ENCODE measurements at places on chromosomes 2 and 18.

- DNase-seq: no peak
Measured at GRCh38 chr2:22329211-22330154, 1055.5 kb upstream of the KLHL29 start.

- no peak for DNase-seq
Measured at GRCh38 chr2:124269348-124269747, 244.3 kb downstream of the CNTNAP5 start.

DNA sequence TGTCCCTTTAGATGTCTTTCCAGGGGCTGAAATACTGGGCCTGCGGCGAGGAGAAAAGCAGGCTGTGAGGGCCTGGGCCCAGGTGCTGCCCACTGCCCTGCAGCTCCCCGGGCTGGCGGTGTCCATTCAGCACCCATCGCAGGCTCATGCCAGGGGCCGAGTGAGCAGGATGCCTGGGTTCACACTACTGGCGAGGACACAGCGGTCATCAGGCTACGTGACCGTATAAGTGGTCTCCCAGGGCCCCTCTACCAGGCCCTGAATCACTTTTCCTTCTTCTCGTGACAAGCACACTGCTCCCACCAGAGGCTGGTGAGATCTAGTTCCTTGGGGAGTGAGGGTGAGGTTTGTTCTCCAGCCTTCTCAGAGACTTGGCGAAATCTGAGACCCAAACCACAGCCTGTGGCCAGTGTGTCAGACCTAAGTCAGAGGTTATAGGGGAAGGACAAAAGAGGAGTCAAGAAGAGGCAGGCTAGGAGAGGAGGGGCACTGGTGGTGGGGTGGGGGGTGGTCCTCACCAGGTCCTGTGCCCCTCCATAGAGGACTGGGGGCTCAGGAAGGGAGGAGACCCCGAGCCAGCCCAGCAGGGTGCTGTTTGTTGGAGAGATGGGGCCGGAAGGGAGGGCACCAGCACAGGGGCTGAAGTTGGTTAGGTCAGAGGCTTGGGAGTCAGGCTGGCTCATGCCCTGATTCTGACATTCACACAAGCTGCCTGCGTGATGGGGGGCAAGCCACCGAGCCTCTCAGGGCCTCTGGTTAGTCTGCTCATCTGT, 6.6 kb upstream of the SEMA4C start:
- no peak for DNase-seq

DNA sequence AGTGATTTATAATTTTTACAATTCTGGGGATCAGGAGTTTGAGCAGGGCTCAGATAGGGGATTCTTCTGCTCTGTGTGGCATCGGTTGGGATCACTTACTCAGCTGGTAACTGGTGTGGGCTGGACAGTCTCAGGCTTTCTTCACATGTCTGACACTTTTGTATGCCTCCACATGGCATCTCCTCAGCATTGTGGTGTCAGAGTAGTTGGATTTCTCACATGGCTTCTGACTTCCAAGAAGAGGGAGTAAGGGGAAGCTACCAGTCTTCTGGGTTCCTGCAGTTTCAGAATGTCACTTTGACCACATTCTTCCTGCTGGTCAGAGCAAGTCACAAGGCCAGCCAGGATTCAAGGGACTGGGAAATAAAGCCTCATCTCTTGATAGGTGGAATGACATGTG, 55.6 kb downstream of the NCOA1 start:
- DNase-seq: no peak

DNA sequence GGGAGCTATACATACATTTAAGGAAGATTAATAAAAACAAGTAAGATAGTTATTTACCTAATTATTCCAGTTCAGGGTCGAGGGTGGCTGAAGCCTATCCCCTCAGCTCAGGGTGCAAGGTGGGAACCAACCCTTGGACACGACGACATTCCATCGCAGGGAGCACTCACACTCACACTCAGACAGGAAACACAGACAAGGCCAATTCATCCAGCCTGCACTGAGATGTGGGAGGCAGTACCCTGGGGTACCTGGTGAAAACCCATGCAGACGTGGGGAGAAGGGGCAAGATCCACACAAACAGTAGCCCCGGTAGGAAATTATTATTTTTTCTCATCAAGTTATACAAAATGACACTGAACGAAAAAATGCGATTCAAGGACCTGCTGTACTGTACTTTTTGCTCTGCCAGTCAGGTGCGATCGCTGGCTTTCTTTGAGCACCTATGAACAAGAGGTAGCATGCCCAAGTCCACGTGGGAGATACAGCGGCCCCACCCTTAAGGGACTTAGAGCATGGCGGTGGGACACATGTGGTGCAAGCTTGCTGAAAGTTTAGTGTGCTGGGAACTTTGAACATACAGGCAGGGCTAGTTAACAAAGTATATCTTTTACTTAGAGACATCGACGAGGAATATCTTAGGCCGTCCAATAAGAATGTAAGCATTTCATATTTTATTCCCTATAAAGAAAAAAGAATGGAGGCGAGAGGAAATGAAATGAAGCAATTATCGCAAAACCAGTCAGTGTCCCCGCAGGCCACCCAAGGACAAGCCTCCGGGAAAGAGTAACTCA, 624 bp downstream of the METTL8 start:
- DNase-seq: no peak

DNA sequence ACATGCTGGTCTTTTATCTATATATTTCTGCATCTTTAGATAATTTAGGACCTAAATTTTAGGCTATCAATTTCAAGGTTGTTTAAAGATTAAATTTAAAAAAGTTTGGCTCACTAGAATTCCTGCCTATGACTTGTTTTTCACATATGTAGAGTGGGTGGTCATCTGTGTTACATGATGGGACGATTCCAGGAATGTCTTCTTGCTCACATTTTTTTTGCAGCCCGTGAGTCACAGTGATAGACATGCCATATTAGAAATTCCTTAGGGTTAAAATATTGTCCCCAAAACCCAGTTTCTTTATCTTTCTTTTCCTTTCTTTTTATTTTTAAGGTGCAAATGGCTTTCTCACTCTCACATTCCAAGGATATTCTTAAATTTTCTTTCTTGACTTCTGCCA, 652.0 kb downstream of the PLCL1 start:
- DNase-seq: no peak

DNA sequence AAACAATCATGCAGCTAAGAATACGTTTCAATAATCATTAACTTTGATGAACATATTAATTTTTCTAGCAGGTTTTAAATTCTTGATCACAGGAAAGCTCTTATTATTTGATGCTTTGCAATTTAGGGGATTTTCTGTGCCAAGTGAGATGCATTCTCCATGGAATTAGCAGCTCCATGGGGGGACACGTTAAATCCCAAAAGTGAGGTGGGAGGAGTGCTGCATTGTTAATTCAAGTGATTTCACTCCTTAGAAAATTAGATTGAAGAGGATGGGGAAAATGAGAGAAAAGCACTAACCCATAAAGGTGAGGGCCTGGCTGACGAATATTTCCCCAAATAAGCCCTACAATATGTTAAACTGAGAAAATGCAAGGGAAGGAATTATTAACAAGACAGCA, 69.2 kb downstream of the ACVR1C start:
- DNase-seq: no peak

DNA sequence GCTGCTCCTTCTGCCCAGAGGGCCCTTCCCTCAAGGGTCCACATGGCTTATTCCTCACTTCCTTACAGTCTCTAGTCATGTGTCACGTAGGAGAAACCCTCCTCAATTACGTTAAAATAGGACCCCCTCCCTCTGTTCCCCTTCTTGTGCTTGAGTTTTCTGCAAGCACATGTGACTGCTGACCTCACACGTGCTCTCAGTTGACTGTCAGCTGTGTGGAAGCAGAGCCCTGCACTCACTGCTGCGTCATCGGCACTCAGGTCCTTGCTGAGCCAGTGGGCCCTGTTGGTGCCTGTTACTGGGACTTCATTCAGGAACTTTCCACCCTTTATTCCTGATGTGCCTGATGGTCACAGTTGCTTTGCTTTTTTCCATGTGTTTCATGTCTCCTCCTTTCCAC, 11.1 kb downstream of the ATG16L1 start:
- no peak for DNase-seq

- DNase-seq: no peak
Measured at GRCh38 chr18:35038881-35039491, 2.2 kb upstream of the MAPRE2 start.

GRCh38 chr18:49813069-49813318, 339 bp downstream of the ACAA2 start:
- DNase-seq: no peak

- DNase-seq: no peak
Measured at GRCh38 chr2:236862961-236863728, 222.5 kb upstream of the COPS8 start.

GRCh38 chr2:159201360-159202063, 85.0 kb downstream of the WDSUB1 start:
- peak; percentile 35 for DNase-seq

GRCh38 chr2:102620332-102620731, 979 bp downstream of the SLC9A2 start:
- no peak for DNase-seq

DNA sequence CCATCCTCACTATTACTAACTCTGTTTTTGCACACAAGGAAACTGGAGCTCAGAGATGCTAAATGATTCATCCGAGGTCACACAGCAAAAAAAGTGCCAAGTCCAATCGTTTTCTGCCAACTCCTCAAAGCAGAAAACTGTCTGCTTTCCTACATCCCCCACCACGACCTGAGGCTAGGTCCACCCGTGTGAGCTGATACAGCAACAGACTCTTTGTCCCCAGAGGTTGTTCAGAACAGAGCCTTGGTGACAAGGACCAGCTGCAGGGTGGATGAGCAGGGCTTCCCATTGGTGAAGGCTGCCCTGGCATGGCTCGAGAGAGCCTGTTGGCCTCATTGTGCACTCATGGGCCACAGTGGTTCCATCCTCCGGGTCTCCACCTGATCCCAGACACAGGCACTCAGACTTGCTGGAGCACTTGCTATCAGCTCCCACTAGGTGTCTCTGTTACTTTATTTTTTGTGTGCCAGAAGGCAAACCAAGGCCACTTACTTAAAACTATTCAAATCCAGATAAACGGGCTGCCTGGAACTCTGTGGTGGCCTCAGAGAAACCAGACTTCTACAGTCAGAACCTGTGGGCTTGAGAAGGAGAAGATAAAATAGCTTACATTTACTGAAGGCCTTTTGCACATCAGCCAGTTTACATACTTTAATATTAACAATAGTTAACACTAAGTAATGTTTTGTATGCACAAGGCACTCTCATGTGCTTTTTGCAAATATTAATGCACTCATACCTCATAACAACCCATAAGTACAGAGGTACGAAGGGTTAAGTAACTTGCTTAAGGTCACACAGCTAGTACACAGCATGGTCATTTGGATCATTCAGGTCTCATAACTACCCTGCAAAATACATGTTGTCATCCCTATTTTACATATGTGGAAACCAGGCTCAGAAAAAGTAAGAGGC, 62.9 kb upstream of the CTIF start:
- DNase-seq: peak; percentile 69

GRCh38 chr2:158530829-158531228, 74.1 kb downstream of the PKP4 start:
- DNase-seq: no peak

DNA sequence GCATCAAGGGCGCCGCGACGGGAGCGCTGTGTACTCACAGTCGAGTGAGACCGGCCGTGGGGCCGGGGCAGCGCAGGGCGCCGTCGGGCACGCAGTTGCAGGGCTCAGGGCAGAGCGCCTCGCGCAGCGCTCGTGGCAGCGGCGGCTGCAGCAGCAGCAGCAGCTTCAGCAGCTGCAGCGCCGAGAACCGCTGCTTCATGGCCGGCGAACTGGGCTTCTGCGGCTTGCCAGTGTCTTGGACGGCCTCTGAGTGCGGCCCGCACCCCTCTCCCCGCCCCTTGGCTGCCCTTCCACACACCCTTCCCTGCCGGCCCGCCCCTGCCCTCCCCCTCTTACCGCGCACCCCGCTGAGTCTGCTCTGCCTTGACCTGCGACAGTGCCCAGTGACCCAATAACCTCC, at the start of gene LHCGR:
Gene LHCGR, minus strand, starts transcription at position 252 of the 400 bp plus-strand sequence. Its CDS starts 53 bp downstream, at position 199.
- DNase-seq: no peak

GRCh38 chr2:134609924-134610513, 108.8 kb downstream of the TMEM163 start:
- no peak for DNase-seq

GRCh38 chr2:62499430-62500060, 6.5 kb downstream of the TMEM17 start:
- no peak for DNase-seq

GRCh38 chr2:238969857-238970256, 122.0 kb downstream of the TWIST2 start:
- no peak for DNase-seq

- no peak for DNase-seq
Measured at GRCh38 chr18:79902640-79903039, 48.8 kb downstream of the SLC66A2 start.

DNA sequence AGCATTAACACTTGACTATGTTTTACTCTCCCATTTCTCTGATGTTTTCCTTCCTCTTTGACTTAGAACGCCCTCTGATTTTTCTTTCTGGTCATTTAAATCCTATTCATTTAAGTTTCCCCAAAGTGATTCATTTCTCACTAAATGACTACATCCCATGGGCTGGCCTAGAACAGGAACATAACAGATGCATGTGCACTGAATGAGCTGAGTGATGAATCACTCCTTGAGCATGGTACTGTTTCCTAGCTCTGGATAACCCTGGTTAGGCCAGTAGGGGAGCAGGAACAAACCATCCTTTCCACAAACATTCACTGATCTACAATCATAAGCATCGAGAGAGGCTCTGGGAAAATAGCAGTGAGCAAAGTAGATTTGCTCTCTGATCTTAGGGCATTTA, 221.9 kb upstream of the SETBP1 start:
- DNase-seq: no peak

DNA sequence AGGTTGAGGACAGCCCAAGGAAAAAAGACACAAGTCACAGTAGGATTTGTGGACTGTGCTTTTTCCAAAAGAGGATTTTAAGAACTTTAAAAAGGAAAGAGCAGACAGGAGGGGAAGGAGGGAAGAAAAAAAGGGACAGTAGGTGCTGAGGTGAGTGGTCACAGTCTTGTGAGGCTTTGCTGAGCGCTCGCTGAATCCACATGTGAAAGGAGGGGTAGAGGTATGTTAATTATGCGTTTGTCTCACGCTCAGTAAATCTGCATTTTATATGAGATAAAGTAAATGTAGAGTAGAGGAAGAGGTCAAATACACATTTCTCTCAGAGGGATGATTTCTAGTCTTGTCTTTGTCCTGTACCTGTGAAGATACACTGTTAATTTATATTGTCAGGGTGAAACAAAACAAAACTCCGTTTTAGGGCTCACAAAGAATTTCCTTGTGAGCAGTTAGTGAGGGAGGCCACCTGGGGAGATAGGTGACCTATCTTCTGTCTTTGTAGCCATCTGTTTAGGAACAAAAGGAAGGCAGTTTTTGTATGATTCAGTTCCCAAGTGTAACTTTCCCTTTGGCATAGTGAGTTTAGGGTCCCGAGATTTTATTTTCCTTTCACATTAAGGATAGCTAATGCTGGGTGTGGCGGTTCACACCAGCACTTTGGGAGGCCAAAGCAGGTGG, 25.3 kb downstream of the GNAL start:
- no peak for DNase-seq

DNA sequence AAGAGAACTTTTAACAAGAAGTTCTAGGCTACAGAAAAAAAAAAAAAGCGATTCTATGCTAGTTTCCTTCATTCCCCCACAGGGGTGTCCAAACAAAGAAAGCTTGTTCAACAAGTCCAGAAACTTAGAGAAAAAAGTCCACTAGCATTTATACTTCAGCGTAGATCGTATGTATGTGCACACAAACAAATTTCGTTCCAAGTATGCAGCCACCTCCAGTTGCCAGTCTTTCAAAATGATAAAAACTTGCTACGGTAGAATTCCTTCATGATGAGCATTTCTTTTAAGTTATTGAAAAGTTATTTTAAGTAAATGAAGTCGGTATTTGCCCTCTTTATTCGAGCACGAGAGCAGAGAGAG, 3.7 kb upstream of the OTX1 start:
- DNase-seq: no peak

- DNase-seq: no peak
Measured at GRCh38 chr2:127085317-127085681, 21.7 kb downstream of the BIN1 start.
